ENCODE measurements at places on chromosomes 5 and 9.

GRCh38 chr5:61625681-61626621 is 293.9 kb downstream of the ZSWIM6 start:
- no peak for DNase-seq

DNA sequence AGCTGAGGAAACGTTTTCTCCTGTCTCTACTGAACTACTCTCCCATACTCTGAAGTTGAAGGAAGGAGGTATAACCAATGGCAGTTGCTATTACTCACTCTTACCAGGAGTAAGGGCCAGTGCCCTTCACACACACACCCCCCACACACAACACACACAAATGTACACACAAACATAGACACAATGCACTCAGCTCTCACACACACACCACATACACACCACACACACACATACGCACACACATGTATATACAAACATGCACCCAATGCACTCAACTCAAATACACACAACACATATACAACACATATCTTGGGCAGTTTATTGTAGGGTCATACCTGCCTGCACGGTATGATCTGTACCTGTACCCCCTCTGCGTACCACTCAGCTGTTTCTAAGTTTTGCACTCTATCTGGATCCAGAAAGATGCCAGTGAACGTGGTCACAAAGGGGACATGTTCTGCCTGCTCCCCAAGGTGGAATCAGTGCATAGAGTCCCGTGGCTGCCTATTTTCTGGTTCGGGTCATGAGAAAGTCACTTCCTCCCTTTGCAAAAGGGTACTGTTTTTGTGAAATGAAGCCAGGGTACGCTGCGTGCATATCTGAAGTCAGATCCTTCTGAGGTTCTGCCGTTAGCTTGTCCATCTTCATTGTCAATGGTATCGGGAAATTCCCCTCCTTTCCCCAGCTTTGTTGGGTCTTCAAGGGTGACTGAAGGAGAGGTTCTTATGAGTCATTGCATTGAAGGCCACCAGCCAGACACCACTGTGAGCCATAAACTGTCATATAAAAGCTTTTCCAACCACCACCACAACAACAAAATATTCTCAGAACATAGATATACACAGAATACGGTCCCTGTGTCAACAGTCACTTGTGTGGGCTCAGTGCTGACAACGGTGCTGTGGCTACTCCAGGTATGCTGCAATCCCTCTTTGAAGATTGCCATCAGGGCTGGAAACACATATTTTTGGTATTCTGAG is 131.9 kb downstream of the UGCG start:
- DNase-seq, result no peak

- DNase-seq, result no peak
Observed at GRCh38 chr9:134217431-134218210, 53.3 kb upstream of the RNU6ATAC start.

DNA sequence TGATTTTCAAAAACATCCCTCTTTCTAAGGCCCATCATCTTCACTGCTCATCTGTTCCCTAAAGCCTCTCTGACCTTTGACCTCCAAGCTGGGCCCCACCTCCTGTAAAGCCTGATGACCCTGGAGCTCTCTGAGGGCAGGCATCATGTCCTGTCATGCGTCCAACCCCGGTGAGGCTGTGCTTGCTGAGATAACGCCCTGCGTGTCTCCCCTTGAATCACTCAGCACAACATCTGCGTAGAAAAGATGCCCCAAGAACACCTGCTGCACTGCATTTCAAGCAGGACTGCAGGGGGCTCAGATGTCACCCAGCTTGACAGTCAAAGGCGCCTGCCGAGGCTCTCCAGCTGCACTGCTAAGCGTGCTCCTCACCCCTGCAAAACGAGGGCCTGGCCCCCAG is 78.0 kb downstream of the OTULIN start:
- DNase-seq, result no peak

GRCh38 chr9:30519166-30519565 is 1865.3 kb upstream of the ACO1 start:
- DNase-seq, result no peak

DNA sequence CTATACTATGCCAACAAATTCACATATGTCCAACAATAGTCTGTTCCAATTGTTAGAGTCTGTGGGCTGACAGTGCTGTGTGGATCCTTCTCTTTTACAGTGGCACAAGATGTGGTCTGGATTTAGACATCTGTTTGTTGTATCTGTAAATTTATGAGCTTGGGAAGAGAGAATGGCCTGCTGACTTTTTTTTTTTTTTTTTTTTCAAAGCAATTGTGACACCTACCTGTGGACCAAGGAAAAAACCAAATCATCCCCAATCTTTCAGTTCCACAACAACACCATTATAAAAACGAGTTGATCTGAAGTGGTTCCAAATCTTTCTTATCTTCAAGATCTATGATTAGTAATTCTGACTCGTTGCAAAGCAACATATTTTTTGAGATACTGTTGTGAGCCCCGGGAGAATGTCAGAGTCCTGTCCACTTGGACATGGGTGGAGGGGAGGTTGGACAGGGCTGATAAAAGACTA is 4.9 kb downstream of the IRX2 start:
- DNase-seq, result no peak

- no peak for DNase-seq
Observed at GRCh38 chr5:136200761-136201160, 7.8 kb upstream of the SMIM32 start.

DNA sequence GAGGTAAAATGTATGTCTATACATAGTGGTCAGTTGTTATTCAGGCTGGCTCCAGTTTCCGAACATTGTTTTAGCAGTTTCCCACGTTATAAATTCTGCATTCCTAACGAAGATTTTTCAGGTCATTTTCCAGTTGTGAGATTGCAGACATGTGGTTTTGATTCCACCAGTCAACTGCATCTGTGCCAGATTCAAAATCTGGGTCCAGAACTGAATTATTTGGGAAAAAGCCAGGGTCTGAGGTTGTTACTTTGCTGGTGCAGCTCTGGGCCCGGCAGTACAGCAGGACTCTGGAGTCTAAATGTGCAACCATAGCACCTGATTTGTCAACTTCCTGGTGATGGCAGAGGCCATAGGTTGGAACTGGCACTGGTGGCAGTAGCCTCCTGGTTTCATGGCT is 105.7 kb upstream of the MEGF10 start:
- no peak for DNase-seq

DNA sequence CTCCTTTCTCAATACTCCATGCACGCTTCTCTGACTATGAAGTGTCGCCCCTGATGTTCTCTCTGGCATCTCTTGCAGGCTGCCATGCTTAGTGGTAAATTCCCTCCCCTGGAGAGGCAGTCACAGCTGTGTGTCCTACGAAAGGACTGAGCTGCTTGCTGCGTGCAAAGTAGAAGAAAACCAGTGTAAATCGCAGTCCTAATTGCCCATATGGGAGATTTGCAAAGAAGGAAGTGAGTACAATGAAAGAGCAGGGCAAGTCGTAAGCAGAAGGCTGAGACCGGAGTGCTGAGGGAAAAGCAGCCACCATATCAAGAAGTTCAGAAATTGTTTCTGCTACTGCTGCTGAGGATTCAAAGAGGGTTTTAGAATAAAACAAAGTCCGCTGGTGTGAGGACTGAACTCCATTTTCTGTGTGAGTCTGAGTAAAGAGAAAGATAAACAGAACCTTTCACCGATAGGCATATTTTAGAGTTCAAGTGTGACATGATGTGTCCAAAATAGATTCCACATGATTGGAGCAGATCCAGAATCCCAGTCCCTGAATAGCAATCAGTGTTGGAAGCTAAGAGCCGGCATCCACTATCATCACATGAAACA is 507.8 kb upstream of the MPDZ start:
- no peak for DNase-seq

DNA sequence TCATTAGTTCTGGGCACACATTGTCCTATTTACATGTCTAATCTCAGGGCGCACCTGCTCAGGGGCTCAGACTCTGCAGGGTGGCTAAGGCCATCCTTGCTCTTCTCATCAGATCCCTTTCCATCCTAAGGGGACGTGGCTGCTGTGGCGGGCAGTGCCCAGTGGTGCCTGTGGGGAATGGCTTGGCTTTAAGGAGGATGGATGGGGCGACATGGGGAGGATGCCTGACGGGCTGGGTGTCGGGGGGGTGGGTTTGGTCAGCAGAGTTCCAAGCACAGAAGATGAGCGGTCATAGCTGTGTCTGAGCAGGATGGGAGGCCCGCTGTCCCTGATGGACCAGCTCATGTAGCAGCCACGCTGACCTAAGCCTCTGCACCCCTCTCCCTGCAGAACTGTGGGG is 40.9 kb upstream of the SUSD3 start:
- no peak for DNase-seq

DNA sequence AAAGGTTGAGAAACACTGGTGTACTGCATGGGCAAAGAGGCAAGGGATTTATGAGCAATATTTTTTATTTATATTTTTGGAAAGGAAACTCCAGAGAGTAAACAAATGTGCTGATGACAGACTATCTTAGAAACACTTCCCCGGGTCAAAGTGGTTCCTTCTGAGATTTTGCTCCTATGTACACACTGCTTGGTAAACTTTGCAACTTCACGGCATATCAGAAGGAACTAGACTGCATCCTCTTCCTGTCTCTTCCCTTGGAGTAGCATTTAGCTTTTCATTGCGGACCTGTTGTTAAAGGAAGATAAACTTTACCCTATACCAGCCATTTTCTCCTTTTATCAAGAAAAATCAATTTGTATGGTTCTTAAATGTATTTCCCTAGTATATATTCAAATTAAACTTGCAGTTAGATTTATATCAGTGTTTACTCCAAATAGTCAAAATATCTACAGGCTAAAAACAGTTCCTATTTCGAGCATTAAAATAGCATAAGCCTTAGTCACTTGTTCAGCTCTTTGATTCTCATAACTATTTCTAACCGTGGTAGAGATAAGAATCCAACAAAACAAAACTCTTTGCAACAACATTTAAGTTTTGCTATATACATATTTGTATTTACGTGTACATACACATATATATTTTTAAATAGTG is 48.0 kb upstream of the LRRC19 start:
- DNase-seq, result no peak

DNA sequence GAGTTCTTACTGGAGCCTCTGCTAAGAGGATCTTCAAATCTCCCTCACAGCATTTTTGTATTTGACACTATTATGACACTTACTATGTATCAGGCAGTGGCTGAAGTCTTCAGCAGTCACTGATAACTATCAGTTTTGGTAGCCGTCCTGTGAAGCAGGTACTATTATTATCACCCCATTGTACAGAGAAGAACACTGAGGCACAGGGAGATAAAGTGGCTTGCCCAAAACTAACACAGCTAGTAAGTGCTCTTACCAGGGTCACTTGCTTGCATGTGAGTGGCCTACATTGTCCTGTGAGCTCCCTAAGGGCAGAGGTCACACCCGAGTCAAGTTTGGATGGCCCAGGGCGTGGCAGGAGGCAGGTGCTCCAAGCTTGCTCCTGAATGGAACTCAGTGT is 16.8 kb downstream of the GABBR2 start:
- no peak for DNase-seq

DNA sequence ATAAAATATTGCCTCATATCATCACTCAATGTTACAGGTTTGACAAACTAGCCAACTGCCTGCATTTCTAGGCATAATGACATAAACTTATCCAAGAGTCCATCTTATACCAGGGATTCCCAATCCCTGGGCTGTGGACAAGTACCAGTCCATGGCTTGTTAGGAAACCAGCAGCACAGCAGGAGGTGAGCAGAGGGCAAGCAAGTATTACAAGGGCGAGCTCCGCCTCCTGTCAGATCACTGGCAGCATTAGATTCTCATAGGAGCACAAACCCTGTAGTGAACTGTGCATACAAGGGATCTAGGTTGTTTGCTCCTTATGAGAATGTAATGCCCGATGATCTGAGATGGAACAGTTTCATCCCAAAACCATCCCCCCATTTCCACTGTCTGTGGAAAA is 144.9 kb downstream of the PRKACG start:
- DNase-seq, result no peak

GRCh38 chr5:168059131-168059530 is 232.3 kb upstream of the WWC1 start:
- no peak for DNase-seq

- DNase-seq, result no peak
Observed at GRCh38 chr5:161165998-161166660, 314.1 kb upstream of the ATP10B start.

DNA sequence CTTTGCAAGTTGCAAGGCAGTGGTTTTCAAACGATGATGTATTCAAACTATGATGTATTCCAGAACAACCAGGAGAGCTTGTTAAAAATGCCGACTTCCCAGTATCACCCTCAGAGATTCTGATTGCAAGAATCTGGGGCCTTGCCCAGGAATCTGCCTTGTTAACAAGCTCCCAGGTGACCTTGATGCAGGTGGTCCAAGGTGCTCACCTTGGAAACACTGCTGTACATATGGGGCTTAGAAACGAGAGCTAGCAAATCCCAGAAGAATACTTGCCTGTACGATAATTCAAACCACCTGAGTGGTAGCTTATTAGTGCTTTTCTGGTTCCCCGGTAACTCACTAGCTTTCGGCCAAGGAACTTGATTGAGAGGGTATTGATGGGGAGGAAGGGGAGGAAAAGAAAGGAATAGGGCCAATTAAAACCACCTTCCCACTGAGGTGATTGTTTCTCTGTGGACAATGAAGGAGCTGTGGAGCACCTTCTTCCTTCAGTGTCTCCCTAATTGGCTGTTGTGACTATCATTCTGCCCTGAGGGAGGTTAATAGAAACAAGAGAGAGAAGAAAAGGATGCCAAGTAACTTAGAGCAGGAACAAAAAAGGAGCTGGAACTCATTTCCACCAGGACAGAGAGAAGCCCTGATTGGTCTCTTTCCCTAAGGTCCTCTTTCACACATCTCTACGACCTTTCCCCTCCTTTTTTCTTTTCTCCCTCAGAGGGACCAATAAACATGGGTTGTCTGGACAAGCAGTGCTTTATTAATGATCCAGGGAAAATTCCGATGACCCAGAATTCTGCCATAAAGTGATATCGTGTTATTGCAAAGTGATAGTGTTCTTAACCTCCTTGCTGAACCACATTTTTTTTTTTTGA is 218.8 kb downstream of the TMEM167A start:
- DNase-seq, result no peak

All from T-cell (primary cell).